ENCODE measurements at places on chromosomes 12 and 14. TPM values are rescaled to one million over a fixed set of nuclear protein-coding genes. Genes with fewer than 3 reads are reported as not detected.

DNA sequence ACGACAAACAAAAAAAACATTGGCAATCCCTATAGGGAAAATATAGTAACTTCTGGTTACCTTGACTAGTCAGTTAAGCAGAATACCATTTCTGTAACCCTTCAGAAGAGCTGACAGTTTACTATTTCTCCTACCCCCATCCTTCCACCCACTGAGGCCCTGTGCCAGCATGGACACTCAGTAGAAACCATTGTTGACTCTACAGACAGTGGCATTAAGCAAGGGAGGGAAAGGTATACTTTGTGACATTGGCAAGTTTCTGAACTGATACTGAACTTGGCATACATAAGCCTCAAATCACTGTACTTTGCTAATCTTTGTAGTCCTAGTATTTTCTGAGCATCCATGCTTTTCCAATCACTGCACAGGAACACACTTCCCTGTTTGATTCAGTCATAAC, 33.4 kb upstream of the VSX2 start:
- no peak for DNase-seq

The KRT85 gene
- total RNA-seq: not detected

The GTF2A1 gene
- 9.2 TPM for total RNA-seq

GRCh38 chr14:102708494-102708893, 68.8 kb upstream of the TRAF3 start:
- DNase-seq: no peak

DNA sequence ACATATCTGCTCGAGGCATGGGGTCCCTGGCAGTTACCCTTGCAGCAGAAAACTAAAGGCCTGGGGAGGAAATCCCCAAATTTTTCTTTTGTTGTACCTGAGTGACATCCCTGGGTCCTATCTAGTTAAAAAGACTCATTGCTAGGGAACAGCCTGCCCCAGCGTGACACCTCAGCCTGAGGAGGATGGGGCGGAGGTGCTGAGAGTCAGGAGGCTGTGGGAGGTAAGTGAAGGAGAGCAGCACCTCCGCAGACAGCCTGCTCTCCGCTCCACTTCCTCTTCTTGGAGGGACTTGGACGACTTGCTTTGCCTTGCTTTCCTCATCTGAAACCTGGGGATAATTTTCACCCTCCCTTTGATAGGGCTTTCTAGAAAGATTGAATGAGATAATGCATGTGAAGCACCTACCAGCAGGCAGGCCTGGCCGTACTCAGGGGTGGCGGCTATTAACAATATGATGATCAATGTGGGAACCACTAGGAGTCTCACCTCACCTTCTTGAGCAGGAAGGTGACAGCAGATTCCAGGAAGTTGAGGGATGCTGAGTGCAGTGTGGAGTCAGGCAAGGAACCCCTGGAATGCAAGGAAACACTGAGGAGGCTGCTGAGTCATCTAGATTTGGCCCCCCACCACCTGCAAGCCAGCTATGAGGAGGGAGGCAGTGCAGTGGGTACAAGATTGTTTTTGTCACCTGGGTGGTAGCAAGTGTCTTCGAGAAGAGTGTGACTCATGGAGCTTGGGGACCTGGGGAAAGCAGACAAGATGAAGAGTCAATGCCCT, 23.2 kb downstream of the UBE3B start:
- no peak for DNase-seq
